ENCODE measurements at places on chromosomes 1 and 21. TPM values are rescaled to one million over a fixed set of nuclear protein-coding genes. Genes with fewer than 3 reads are reported as not detected.
A peak's percentile ranks its signal among the peaks of the same experiment; 100 is the strongest.

DNA sequence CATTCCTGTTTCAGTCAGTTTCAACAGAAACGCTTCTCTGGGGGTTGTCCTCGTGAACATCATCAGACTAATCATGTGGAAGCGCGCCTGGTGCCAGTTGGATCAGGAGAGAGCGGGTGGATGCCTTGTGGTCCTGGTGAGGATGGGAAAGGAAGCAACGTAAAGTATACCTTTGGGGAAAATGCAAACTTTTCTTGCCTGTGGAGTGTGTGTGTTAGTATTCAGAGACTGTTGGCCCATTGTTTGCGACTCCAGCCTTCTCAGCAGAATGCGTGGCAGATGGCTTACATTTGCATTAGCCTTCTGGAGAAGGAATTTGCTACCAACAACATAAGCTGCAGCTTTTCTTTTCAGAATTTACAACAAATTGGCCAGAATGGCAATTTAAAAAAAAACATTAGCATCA lies 173.9 kb downstream of the RWDD3 start:
- no peak overlapping the region for H3K4me3 ChIP-seq
- DNase-seq = no peak
- H3K27me3 ChIP-seq = peaks cover 13% of the 10 kb centered on the region
- no peaks in the 10 kb centered on the region for H3K4me1 ChIP-seq
- H3K36me3 ChIP-seq = no peaks in the 10 kb centered on the region

Gene OR14K1
- polyA plus RNA-seq = not detected

Gene KCNH1
- polyA plus RNA-seq = not detected

Gene AKNAD1
- polyA plus RNA-seq = not detected

DNA sequence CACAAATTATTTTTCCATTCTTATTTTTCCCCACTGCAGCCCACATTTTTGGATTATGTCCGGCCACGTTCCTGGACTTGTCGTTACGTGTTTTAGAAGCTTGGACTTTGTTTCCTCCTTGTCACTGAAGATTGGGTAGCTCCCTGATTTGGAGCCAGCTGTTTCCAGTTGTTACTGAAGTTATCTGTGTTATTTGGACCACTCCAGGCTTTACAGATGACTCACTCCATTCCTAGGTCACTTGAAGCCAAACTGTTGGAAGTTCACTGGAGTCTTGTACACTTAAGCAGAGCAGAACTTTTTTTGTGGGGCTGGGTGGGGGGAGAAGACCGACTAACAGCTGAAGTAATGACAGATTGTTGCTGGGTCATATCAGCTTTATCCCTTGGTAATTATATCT lies 12.2 kb upstream of the AXDND1 start:
- no peak overlapping the region for H3K4me3 ChIP-seq
- H3K36me3 ChIP-seq = peaks cover 15% of the 10 kb centered on the region
- DNase-seq = no peak
- H3K27me3 ChIP-seq = no peaks in the 10 kb centered on the region
- H3K4me1 ChIP-seq = no peaks in the 10 kb centered on the region

Gene RUNX1
- polyA plus RNA-seq = 14.8 TPM

- peak overlapping the region; percentile 4 for H3K27ac ChIP-seq
- H3K36me3 ChIP-seq = no peaks in the 10 kb centered on the region
- H3K4me1 ChIP-seq = peaks cover 16% of the 10 kb centered on the region
Measured at GRCh38 chr1:229253151-229253974, 17.5 kb upstream of the RAB4A start.

DNA sequence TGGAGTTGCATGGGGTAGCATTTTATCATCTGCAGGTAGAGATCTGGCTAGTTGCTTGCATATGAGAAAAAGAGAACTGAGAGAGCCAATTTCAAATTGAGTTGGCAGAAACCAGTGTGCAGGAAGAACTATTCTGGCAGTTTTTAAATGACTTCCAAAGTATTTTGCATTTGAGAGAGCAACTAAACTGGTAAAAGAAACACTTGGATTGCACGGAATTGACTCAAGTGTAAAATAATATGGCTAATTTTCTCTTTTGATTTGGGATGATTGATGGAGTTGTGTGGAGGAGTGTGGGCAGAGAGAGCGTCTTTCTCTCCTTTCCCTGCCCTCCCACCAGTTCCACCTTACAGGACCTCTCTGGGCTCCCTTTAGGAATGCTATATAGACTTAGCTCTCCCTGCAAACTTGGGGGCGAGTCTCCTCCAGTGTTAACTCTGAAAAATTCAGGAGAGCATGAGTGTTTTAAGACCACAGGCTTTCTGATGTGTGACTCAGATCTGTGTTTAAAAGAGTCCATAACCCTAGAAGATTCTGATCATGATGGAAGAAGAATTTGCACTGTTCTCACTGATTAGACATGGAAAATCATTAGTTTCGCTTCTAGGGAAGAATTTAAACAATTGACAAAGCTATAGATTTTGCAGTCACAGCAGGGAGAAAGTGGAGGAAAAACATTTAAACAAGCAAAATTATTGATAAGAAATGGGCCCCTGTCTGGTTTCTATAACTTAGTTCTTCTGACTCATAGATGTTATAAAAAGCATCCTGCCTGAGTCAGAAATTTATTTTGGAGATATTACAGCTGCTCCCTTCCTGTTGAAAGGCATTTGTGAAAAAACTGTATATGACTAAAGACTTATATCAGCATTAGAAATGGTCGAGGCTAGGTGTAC lies 24.9 kb upstream of the CTBS start:
- H3K27me3 ChIP-seq = no peaks in the 10 kb centered on the region
- peaks cover 9% of the 10 kb centered on the region for H3K36me3 ChIP-seq

GRCh38 chr1:24236789-24237371 lies 49.8 kb upstream of the IFNLR1 start:
- H3K4me3 ChIP-seq = no peak overlapping the region
- H3K36me3 ChIP-seq = no peaks in the 10 kb centered on the region
- peaks cover 7% of the 10 kb centered on the region for H3K4me1 ChIP-seq
- H3K27me3 ChIP-seq = peaks cover 16% of the 10 kb centered on the region

DNA sequence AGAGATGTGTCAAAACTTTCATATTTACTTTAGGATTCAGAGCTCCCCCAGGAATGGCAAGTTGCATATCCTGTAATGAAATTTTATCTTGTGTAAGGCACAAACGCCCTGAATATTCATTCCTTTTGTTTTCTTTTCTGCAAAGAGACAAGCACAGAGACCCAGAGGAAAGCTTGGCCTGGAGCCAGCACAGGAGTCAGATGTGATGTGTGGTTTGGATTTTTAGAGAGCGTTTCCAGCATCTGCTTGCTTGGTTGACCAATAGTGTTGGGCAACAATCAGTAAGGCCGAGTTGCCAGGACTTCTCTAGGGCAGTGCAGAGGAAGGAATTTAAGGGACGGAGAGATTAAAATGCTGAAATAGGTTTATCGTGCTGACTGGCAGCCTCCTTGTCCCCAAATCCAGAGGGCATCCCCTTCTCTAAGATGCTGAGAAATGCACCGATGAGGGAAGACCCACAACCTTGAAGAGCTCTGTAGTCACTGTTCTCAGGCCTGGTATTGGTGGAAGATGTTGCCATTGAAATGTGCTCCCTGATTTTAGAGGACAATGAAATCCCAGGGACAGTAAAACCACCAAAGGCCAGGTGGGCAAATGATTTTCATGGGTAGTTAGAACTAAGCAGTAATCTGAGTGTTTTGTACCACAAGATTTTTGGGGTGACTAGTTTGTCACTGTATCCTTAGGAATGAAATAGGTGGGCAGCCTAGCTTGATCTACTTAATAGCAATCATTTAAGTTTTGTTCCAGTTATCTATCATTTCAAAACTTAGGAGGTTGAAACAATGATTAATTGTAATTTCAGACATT lies 37.9 kb upstream of the RHOU start:
- no peaks in the 10 kb centered on the region for H3K4me1 ChIP-seq
- no peaks in the 10 kb centered on the region for H3K36me3 ChIP-seq
- no peak for DNase-seq
- H3K27ac ChIP-seq = no peak overlapping the region
- peaks cover 6% of the 10 kb centered on the region for H3K27me3 ChIP-seq
- H3K4me3 ChIP-seq = no peak overlapping the region

DNA sequence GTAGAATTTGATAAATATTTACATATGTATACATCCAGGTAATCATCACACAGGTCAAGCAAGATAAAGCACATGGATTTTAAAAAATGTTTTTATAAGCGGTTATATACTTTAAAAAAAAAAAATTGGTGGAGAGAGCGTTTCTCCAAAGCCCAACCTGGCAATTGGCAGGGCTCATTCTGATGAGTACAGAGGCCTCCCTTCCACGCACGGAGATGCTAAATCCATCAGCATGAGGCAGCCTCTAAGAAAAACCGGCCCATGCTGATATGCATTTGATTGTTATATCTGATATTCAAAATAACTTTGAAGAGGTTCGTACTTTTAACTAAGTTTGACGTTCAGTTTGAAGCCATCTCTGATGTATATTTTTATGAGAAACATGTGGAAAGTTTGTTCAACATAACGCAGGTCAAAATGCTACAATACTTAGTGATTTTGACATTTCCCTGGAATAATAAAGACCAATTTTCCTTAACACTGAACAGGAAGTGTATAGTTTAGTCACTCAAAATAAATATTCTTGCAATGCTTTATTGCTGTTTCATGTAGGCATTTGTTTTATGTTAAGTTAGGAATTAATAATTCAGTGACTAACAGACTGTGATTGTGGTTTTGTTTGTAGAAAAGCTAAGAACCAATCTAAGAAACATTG lies 151.7 kb downstream of the NR5A2 start:
- H3K4me3 ChIP-seq = no peak overlapping the region
- DNase-seq = no peak
- peaks cover 12% of the 10 kb centered on the region for H3K4me1 ChIP-seq
- H3K27me3 ChIP-seq = peaks cover 8% of the 10 kb centered on the region
- no peak overlapping the region for H3K27ac ChIP-seq

DNA sequence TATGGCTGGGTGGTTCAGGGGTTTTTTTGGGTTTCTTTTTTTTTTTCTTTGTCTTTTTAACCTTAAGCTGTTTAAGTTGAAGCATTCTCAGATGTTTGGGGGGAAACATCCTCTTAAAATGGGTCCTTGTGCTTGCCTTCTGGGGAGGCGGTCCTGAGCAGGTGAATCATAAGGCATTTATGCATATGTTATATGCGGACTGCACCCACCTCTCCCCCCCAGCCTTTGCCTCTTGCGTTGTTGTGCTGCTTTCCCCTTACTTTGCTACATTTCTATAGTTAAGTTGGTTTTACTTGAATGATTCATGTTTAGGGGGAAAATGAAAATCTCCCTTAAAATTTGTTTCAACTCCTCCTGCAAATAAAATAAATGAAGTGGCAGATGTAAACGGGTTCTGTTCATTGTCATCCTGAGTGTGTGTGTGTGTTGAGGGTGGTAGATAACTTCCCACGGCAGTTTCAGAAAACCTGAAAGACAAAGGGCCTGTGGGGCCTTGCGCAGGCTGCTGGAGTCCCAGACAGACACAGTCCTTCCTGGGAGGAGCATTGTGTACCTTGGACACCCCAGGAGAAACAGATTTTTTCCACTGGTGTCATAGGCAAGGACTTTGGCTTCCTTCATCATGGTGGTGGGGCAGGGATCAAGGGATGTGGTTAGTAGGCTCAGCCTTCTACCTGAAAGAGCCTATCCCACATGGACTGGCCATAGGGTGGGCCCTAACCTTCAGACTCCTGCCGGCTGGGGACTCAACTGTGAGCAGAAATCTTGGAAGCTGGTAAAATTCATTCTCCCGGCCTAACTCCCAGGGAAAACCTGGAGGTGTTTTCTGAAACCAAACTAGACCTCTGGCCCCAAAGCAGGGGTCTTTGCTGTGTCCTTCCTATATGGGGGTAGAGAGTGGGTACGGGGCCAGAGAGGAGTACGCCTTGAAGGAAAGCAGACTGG lies 926 bp upstream of the SH3D21 start:
- no peaks in the 10 kb centered on the region for H3K27me3 ChIP-seq
- peak overlapping the region; percentile 85 for H3K4me3 ChIP-seq
- H3K27ac ChIP-seq = peak overlapping the region; percentile 69
- no peak for DNase-seq

Data from naive B cell (primary cell).